ENCODE measurements at places on chromosomes 4 and X. TPM values are rescaled to one million over a fixed set of nuclear protein-coding genes. Genes with fewer than 3 reads are reported as not detected.

DNA sequence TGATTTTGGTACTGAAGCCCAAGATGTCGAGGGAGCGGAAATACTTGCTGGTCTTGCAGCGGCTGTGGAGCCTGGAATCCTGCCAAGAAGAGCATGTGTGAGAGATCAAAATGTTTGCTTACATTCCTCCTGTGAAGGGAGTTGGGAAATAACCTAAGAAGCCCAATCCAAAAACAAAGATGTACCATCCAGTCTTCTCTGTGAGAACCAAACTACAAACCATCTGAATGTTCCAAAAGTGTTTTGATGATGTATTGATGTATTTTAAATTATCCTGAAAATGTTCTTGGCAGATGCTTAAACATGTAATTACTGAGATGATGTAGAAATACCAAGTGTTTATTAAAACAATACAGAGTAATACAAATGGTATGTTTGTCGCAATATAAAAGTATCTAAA, 10.1 kb upstream of the ADH1A start:
- H3K27me3 ChIP-seq: no peaks in the 10 kb centered on the region
- no peak overlapping the region for H3K4me3 ChIP-seq
- no peaks in the 10 kb centered on the region for H3K36me3 ChIP-seq
- no peak for DNase-seq

DNA sequence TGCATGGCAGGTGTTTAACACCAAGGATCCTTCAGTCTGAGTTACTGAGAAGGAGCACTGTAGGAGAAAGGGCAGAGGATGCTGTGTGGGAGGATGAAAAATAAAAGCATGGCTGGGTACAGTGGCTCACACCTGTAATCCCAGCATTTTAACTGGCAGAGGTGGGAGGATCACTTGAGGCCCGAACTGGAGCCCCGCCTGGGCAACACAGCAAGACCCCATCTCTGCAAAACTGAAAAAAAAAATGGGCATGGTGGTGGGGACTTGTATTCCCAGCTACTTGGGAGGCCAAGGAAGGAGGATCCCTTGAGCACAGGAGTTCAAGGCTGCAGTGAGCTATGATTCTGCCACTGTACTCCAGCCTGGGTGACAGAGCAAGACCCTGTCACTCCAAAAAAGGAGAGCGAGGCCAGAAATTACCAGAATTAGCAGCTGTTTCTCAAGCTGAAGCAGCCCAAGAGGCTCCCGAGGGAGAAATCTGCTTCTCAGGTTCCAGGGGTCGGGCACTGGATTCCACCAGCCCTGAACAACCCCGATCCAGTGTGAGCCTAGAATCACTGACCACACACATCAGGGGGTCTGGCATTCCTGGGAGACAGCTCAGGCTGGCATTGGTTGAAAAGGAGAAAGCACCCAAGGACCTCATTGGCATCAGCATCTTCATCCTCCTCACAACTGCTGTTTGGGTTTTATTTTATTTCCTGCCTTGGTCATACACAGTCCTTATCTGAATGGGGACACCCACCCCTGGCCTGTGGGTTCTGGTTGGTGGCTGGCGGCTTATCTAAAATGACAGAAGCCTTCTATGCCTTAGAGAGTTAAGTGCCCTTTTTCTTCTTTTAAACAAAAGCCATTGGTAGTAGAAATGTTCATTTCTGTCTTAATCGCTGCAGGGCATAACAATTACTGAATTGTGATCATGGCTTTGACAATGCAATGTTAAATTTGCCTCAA, 66.3 kb upstream of the TRIM2 start:
- no peak overlapping the region for H3K27ac ChIP-seq
- H3K36me3 ChIP-seq: no peaks in the 10 kb centered on the region
- peaks cover 5% of the 10 kb centered on the region for H3K4me1 ChIP-seq
- no peak overlapping the region for H3K4me3 ChIP-seq

MCUB gene
- total RNA-seq: 71.6 TPM

- no peaks in the 10 kb centered on the region for H3K4me1 ChIP-seq
- H3K27me3 ChIP-seq: no peaks in the 10 kb centered on the region
- H3K36me3 ChIP-seq: no peaks in the 10 kb centered on the region
- no peak for DNase-seq
- no peak overlapping the region for H3K4me3 ChIP-seq
- no peak overlapping the region for H3K27ac ChIP-seq
Measured at GRCh38 chrX:101136235-101136634, 38.2 kb downstream of the CENPI start.

DNA sequence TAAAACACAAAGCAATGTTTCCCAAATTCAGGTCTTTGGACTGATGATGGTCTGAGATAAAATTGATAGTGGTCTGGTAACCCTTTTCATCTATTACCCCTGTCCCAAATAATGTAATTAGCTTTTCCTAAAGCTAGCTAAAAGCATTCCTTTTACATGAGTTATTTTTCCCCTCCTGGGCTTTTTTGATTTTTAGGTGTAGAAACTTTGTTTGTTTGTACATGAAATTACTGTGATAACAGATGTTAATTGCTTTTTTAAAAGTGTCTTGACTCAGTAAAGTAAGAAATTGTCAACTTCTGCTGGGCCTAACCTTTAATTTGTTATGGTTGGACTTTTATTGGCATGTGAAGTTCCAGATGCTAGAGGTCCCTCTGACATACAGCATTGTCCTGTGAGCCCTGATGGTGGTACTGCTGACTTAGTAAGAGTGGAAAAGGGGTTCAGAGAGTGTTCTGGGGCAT, 145.5 kb downstream of the ARHGAP10 start:
- H3K4me3 ChIP-seq: no peak overlapping the region
- H3K27me3 ChIP-seq: no peaks in the 10 kb centered on the region
- H3K4me1 ChIP-seq: no peaks in the 10 kb centered on the region

- H3K27me3 ChIP-seq: no peaks in the 10 kb centered on the region
- H3K27ac ChIP-seq: no peak overlapping the region
- DNase-seq: no peak
- H3K4me3 ChIP-seq: no peak overlapping the region
- no peaks in the 10 kb centered on the region for H3K36me3 ChIP-seq
Measured at GRCh38 chr4:2761035-2761923, 5.1 kb upstream of the TNIP2 start.

TDO2 gene
- total RNA-seq: not detected

GRCh38 chr4:13535118-13535517, 9.2 kb downstream of the NKX3-2 start:
- no peaks in the 10 kb centered on the region for H3K36me3 ChIP-seq
- H3K4me1 ChIP-seq: peaks cover 6% of the 10 kb centered on the region
- no peak overlapping the region for H3K4me3 ChIP-seq
- DNase-seq: no peak

GRCh38 chrX:7586126-7586525, 256.8 kb upstream of the VCX start:
- H3K36me3 ChIP-seq: no peaks in the 10 kb centered on the region
- DNase-seq: no peak
- H3K27me3 ChIP-seq: no peaks in the 10 kb centered on the region
- H3K4me1 ChIP-seq: no peaks in the 10 kb centered on the region

DNA sequence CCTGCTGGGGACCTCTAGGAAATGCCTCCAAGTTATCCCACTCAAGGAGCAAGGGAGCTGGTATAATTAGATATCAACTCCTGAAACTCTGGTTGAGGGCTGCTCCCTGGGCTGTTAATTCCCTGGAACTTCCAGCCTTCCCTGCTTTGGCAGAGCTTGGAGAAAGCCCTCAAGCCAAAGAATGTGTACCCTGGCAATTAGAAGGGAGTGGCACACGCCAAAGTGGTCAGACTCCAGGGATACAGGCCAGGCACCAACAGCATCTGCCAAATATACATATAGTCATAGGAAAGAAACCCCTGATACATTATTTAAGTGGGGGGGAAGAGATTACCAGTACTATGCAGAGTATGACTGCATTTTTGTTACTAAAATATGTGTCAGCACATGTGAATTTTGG, 616.8 kb downstream of the BCOR start:
- H3K27ac ChIP-seq: no peak overlapping the region
- no peaks in the 10 kb centered on the region for H3K27me3 ChIP-seq
- H3K4me1 ChIP-seq: no peaks in the 10 kb centered on the region

GRCh38 chr4:44563496-44563895, 87.9 kb downstream of the YIPF7 start:
- no peak overlapping the region for H3K27ac ChIP-seq
- H3K36me3 ChIP-seq: no peaks in the 10 kb centered on the region
- no peaks in the 10 kb centered on the region for H3K27me3 ChIP-seq
- H3K4me3 ChIP-seq: no peak overlapping the region

DNA sequence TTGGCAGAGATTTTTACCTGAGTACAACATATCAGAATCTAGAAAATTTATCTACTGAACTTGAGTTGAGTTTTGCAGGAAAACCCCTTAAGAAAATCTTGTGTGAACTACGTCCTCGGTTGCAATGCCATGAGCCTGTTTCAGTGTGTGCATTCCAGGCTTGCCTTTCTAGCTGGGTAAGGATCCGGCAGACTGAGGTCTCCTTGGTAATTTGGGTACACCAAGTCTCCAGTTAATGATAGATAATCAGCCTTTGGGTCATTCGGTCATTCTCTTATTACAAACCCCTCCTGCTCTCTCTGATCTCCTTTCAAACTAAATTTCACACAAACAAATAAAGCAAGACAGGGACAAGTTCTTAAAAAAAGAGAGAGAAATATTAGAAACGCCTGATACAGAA, 5.9 kb upstream of the HAND2 start:
- no peak overlapping the region for H3K4me3 ChIP-seq
- H3K36me3 ChIP-seq: no peaks in the 10 kb centered on the region
- H3K27me3 ChIP-seq: peaks cover 73% of the 10 kb centered on the region
- H3K4me1 ChIP-seq: peaks cover 14% of the 10 kb centered on the region

GJB1 gene
- total RNA-seq: not detected

- no peaks in the 10 kb centered on the region for H3K27me3 ChIP-seq
- no peak overlapping the region for H3K27ac ChIP-seq
- H3K4me1 ChIP-seq: no peaks in the 10 kb centered on the region
- no peak for DNase-seq
Measured at GRCh38 chrX:12370497-12370986, 232.3 kb downstream of the FRMPD4 start.

- H3K4me1 ChIP-seq: no peaks in the 10 kb centered on the region
- H3K36me3 ChIP-seq: no peaks in the 10 kb centered on the region
Measured at GRCh38 chr4:42088386-42088785, 64.1 kb downstream of the BEND4 start.

DNA sequence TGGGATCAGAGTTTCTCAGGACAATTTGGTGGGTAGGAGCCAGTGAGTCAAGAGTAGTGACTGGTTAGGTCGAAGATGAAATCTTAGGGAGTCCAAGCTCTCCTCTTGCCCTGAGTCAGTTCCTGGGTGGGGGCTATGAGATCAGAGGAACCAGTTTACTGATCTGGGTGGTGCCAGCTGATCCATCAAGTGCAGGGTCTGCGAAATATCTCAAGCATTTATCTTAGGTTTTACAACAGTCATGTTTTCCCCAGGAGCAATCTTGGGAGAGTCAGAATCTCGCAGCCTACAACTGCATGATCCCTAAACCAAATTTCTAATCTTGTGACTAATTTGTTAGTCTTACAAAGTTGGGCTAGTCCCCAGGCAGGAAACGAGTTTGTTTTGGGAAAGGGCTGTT, 1833.2 kb upstream of the PCDH7 start:
- no peak overlapping the region for H3K4me3 ChIP-seq
- DNase-seq: no peak
- H3K36me3 ChIP-seq: no peaks in the 10 kb centered on the region
- no peaks in the 10 kb centered on the region for H3K4me1 ChIP-seq
- H3K27me3 ChIP-seq: no peaks in the 10 kb centered on the region

- no peaks in the 10 kb centered on the region for H3K36me3 ChIP-seq
- no peak overlapping the region for H3K27ac ChIP-seq
- no peaks in the 10 kb centered on the region for H3K27me3 ChIP-seq
- no peak overlapping the region for H3K4me3 ChIP-seq
Measured at GRCh38 chrX:30144971-30145731, 70.2 kb upstream of the MAGEB2 start.

- no peak for DNase-seq
- H3K4me3 ChIP-seq: no peak overlapping the region
- H3K36me3 ChIP-seq: no peaks in the 10 kb centered on the region
- H3K4me1 ChIP-seq: no peaks in the 10 kb centered on the region
- H3K27me3 ChIP-seq: no peaks in the 10 kb centered on the region
- H3K27ac ChIP-seq: no peak overlapping the region
Measured at GRCh38 chr4:56874923-56875322, 32.8 kb upstream of the REST start.

Data from CD8-positive, alpha-beta memory T cell (primary cell).